Stimulated activated CD8-positive, alpha-beta memory T cell treated with anti-CD3 and anti-CD28 coated beads, Interleukin-7, amount 100 ng/mL, for 1 hour (primary cell): ENCODE measurements at places on chromosomes 1 and 21.

GRCh38 chr1:54498383-54499096 is 49.5 kb upstream of the ACOT11 start:
- no peak for DNase-seq

- DNase-seq = no peak
These were observed 121.2 kb downstream of the TRABD2B start for GRCh38 chr1:47875831-47876586.

DNA sequence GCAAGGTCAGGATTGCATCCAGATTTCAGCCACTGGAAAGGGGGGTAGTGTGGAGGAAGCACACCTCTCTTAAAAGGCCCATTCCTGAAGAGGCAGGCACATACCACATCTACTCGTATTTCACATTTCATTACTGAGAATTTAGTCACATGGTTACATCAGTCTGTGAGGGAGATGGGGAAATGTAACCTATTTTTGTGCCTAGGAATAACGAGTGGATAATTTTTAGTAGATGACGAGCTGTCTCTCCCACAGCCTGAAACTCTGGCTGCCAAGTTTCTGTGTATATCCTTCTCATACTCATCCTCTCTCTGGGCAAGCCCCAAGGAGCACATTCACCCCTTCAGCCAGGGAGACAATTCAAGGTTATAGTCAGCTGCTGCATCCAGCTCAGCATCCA is 10.3 kb upstream of the C21orf91 start:
- no peak for DNase-seq

DNA sequence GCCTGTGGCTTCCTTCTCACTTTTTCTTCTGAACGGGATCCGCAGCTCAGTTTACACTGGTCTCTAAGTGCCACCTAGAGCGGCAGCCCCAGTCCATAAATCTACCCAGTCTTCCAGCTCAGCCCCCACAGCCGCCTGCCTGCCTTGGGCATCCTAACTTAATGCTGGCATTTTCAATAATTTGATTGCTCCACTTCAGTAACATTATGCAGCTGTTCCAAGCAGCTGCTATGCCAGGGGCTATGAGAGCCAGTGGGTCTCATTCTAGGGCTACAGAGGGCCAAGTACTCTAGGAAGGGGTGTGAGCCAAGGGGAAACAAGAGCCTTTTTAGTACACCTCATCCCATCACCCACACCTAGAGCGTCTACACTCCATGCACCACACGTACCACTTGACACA is 48.4 kb upstream of the COA6 start:
- no peak for DNase-seq

DNA sequence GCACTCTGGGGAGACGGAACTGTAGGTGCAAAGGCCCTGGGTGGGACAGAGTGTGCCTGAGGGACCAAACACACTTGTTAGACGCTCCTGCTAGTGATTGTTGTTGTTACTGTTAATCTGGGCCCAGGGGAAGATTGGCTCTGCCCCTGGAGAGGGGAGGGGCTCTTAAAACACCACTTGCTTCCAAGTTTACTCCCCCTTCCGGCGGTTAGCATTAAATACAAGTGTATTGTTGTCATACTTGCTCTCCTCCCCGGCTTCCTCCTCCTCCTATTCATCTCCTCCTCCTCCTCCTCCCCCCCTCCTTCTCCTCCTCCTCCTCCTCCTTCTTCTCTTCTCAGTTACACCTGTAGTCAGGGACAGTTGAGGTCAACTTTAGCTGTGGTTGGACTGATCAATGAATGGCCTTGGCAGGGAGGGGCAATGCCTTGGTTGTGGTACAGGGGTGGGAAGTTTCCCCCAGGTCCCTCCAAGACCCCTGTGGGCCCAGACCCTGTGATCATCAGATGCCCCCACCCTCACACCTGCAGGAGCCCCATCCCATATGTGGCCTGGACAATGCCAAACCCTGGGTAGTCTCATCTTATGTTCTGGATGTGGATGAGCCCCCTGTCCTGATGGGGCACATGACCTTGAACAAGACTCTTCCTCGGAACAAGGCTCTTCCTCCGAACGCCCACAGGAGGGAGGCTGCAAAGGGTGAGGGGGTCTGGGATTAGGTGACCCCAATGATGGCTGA is 217.3 kb downstream of the PTPRU start:
- no peak for DNase-seq
